ENCODE measurements at places on chromosomes 16 and 17.
A peak's percentile ranks its signal among the peaks of the same experiment; 100 is the strongest.

DNA sequence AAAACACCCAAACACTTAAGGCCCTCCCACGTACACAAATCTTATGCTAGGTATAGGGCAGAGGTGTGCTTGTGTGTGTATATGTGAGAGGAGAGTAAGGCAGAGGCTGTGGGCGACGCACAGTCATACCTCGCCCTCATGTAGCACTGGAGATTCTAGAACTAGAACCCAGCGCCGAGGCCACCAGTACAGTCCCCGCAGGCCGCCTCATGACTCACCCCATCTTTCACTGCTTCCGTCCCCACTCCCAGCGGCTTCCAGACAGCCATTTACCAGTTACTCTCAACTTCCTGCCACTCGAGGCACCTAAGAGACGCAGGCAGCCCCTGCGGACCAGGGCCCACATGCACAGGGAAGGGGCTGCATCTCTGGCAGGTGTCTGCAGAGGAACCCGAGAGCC is 23.2 kb upstream of the CYTH1 start:
- no peak for DNase-seq

DNA sequence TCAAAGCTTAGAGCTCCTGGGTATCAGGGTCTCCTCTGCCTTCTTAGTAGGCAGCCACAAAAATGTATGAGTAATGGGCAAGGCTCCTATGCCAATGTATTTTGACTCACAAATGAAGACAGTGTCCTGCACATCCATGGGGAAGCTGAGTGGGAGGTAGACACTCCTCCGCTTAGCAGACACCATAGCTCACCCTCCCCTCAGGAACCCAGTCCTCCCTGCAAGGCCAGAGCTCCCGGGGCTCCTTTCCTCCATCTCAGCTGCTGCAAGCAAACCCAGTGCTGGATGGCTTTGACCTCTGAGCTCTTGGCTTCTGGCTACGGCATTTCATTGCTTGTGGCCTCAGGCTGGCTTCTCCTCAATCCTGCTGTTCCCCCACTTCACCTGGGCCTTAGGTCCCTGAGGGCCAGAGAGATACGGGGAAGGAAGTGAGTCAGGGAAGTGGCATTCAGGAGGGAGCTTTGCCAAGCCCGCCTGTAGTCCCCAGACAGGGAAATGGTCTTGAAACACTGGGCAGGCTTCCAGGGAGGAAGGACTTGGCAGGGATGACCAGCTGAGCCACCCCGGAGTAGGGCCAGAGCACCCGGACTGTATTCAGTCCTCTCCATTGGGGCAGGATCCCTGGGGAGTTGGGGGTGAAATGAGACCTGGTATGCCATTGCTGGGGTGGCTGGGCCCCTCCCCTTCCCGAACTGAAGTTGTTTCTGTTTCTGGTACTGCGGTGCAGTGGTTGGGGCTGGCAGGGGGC is 4.5 kb downstream of the ABCC3 start:
- DNase-seq: peak; percentile 86

DNA sequence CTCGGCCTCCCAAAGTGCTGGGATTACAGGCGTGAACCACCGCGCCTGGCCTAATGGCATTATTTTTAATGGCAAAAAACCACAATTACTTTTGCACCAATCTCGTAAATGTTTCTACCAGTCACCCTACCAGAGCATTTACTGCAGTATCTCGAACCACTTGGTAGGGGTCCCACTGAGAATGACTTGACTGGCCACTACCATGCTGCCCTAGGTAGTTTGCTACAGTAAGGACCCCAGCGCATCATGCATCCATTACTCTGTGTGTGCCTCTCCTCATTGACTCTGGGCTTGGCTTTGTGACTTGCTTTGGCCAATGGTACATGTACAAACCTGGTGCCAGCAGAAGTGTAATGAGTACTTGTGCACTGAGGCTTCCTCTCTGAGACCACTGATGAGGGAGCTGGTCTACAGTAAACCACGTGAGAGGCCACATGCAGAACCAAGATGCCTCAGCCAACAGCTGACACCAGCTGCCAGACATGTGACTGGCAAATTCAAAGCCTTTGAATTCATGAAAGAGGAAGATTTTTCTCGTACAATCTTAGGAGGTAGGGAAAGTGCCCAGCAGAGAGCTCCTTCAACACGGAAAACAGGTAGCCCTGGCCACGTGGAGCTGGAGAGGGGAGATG is 421.7 kb upstream of the C16orf82 start:
- DNase-seq: peak; percentile 6

DNA sequence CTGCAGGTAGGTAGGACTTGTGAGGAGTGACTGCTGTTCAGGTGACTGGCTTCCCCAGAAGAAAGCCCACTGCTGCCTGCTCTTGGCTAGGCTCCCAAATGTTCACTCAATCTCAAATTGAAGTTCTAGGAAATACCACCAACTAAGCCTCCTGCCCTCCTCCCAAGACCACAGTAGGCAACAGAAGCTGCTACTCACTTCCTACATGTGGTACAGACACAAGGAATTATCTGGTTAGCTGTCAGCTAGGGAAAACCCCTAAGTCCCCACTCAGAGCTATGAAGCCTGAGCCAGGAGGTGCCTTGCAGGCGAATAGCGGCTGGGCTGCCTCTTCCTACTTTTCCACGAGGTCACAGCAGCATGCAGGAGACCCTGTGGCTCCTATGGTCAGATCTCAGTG is 4.9 kb downstream of the FBXO39 start:
- no peak for DNase-seq

DNA sequence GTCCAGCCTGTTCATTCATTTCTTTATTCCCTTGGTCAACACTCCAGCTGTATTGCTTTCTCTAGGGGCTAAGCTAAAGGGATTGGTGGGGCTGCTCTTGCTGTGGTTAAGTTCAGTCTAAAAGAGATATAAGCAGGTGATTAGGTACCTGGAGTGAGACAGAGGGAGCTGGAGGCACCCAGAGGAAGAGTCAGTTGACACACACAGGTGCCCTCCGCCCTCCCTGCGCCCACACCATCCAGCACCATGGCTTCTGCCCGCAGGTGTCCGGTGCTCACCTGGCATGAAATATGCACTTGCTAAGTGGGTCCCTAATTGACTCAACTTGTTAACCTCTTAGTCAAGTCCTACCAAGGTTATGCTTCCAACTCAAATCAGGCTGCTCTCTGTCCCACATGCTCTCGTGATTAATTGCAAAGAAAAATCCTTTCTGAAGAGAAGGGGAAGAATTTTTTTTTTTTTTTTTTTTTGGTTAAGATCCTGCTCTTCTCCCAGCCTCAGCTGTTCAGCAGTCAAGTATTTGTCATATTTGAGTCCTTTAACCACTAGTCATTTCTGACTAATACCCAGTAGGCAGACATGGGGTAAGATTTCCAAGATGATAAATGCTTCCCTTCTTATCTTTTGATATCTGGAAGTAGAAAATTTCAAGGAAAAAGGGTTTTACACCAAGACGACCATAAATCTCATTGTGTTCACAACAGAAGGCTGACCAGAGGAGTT is 199.8 kb upstream of the WSCD1 start:
- DNase-seq: no peak

- DNase-seq: no peak
These were observed 22.9 kb downstream of the MARVELD3 start for GRCh38 chr16:71648921-71649320.

GRCh38 chr17:55458287-55458900 is 36.8 kb upstream of the MMD start:
- no peak for DNase-seq

GRCh38 chr17:57604771-57605674 is 140.1 kb downstream of the CCDC182 start:
- peak; percentile 70 for DNase-seq

GRCh38 chr16:4273858-4274311 is 1.1 kb upstream of the TFAP4 start:
- no peak for DNase-seq

GRCh38 chr16:84048871-84049270 is 6.3 kb upstream of the SLC38A8 start:
- DNase-seq: no peak

DNA sequence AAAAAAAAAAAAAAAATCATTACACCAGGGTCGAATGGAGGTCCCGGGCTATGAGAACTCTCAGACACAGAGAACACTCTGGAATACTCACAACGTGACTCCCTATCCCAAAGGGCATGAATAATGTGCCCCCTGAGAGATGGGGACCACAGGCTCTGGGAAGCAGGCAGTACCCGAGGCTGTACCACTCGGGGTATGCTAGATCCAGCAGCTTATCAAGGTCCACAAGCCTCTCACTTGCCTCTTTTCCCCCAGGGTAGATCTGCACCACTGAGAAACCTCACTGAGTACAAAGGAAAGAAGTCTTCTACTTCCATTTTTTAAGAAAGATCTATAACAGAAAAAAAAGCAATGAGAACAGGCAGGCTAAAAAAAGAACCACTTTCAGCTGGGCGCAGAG is 40.5 kb downstream of the WDR59 start:
- DNase-seq: no peak

- peak; percentile 14 for DNase-seq
These were observed 6.2 kb upstream of the CES1 start for GRCh38 chr16:55839115-55839514.

DNA sequence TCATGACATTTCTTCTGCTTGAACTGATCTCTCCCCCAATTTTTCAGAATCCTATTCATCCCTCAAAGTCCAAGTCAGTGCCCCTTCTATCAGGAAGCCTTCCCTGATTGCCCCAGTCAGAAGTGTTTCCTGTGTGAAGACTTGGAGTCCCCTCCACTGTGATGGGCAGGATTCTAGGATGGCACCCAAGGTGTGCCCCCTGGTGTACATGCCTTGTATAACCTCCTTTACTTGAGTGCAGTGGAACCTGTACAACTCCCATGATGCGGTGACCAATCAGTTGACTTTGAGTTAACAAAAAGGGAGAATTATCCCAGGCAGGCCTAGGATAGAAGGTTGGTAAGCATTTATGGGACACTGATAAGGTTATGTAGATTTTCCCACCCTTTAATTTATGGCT is 23.4 kb downstream of the MYH13 start:
- DNase-seq: no peak

GRCh38 chr17:34265711-34266110 is 4.3 kb upstream of the CCL7 start:
- no peak for DNase-seq

GRCh38 chr16:444027-444426 is 18.6 kb downstream of the RAB11FIP3 start:
- DNase-seq: no peak

GRCh38 chr16:13856398-13856797 is 63.6 kb upstream of the ERCC4 start:
- no peak for DNase-seq

GRCh38 chr16:52634104-52634503 is 87.2 kb upstream of the TOX3 start:
- no peak for DNase-seq

DNA sequence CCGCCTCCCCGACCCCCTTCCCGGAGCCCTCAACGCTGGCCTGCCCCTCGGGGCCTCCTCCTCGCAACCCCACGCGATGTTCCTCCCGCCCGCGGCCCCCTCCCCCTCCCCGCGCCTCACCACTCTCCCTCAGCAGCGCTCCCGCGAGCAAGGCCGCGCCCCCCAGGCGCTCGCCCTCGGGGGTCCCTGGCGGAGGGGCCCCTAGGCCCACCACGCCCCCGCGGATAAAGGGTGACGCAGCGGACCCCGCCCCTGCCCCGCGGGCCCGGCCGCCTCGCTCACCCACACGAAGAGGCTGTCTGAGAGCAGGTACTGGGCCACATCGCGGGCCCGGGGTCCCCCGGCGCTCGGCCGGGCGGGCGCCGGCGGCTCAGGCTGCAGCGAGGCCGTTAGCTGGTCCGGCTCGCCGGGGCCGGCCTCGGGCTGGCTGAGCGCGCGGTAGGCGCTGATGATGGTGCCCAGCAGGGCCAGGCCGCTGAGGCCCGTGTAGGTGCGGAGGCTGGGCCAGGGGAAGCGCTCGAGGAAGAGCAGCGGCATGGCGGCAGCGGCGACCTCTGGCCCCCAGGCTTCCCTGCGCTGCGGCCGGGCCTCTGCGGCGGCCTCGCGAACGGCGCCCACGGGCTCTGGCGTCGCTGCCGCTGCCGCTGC is 430 bp downstream of the AMFR start:
- no peak for DNase-seq

DNA sequence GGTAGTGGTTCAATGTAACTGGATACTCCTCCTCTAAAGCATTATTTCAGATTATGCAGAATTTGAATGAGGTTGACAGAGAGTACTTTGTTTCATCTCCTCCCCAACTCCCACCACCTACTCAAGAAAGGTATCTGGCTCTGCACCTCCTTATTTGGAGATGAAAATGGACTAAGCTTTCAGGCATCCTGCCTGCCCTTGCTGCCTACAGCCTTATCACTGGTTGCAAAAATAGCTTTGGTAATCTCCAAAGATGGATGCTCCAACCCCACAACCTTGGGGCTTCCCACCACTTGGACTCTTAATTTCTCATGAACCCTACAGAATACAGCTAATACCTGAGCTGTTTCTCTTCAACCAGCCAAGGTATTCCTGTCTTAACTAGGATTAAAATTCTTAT is 45.3 kb upstream of the CORO6 start:
- no peak for DNase-seq

- no peak for DNase-seq
These were observed 74.0 kb upstream of the GSE1 start for GRCh38 chr16:85539084-85539483.

DNA sequence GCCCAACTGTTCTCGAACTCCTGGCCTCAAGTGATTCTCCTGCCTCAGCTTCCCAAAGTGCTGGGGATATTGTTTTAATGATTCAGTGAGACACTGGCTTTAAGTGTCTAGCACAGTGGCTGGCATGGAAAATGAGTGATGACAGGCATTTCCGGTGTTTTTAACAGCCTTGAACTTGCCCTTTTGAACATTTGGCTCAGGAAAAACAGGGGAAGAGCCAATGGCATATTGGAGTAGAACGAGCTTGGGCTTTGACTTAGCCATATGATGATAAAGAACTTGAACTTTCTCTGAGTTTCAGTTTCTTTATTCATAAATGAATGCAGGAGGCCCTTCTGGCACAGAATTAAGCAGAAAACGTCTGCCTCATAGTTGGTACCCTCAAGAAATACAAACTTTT is 145.0 kb upstream of the HS3ST4 start:
- DNase-seq: no peak

DNA sequence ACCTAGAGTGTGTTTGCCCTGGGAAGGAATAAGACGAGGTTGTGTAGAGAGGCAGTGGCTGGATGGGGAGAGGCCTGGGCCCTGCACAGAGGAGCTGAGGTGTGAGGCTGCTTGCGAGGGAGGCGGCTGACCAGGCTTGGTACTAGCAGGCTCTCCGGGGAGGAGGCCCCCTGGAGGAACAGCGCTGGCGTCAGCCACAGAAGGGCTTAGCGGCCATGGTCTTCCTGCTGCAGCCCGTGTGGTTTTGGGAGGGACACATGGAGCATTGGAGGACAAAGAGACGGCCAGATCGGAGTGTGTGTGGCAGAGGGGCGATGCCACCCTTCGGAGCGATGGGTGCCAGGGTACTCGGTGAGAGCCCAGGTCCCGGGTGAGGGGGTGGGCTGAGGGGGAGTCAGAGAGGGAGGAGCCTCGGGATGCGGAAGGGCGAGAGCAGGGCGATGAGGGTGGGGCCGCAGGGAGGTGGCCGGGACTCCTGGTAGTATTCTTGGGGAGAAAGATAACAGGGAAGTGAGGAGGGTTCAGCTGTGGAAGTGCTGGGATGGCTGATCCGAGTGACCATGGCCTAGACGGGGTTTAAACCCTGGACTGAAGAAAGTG is 8.3 kb downstream of the BANP start:
- no peak for DNase-seq

GRCh38 chr17:8109661-8110455 is 8.5 kb downstream of the ALOXE3 start:
- DNase-seq: peak; percentile 31

All from Ammon's horn (tissue), 1 donor.